ENCODE measurements at places on chromosomes 4 and X.

- no peak for DNase-seq
Measured at GRCh38 chr4:40811956-40812355, 62.2 kb downstream of the NSUN7 start.

GRCh38 chr4:94595013-94595412 is 143.3 kb downstream of the PDLIM5 start:
- no peak for DNase-seq

- DNase-seq = no peak
Measured at GRCh38 chr4:46648088-46648744, 258.3 kb upstream of the GABRA2 start.

DNA sequence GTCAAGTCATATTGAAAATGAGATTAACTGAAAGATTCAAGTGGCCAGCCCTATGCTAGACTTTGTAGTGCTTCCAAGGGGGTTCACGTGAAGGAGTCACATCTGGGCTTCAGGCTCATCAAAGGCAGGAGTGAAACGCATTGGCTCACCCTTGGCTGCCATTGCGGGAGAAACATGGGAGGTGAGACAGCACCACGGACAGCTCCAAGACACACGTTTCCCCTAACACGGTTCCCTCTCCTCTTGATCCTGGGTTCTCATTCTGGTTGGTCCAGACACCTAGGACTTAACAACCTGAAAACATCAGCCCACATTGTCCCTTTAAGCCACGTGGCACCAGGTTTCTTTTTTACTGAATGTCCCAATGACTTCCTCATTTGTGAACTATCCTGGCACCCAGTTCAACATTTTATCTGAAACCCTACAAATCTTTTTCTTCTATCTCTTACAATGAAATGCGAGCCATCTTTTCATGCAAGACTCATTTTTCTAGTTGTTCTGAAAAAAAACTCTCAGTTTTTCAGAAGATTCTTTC is 279.0 kb upstream of the VCX3A start:
- DNase-seq = no peak

GRCh38 chrX:31201503-31201902 is 129.7 kb upstream of the FTHL17 start:
- DNase-seq = no peak

DNA sequence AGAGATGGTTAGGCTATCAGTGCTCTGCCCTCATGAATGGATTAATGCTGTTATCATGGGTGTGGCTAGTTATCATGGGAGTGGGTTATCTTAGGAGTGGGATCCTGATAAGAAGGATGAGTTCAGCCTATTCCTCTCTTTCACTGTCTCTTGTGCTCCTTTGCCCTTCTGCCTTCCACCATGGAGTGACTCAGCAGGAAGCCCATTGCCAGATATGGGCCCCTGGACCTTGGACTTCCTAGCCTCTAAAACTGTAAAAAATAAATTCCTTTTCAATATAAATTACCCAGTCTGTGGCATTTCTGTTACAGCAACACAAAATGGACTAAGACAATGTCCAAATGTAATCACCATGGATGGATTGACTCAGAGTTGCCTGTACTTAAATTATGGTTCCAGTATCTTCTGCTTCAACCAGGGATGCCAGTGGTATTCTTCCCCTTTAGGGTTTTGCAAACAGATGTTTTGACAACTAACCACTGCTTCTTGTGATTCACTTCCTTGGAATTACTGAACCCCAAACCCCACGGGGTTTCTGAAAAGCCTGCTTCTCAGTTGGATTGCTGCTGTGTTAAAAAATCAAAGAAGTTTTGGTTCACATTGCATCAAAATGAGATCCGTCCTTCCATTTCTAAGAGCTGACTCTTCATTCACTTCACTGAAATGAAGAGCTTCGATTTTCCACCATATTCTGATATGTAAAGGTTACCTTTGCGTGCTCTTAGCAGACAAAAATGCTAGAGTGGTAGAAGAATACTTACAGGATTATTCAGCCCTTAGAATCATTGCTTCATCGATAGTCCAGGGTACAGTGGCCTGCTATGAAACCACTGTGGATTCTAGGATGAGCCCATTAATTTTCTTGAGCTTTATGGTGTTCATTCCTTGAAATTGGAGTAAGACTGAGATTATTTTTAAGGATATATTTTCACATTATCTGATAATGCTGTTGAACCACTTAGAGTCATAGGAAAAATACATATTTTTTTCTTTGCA is 107.7 kb downstream of the FRMPD4 start:
- DNase-seq = no peak

- no peak for DNase-seq
Measured at GRCh38 chr4:168942985-168943384, 67.1 kb downstream of the CBR4 start.

GRCh38 chr4:145307120-145307519 is 126.7 kb upstream of the OTUD4 start:
- DNase-seq = no peak

DNA sequence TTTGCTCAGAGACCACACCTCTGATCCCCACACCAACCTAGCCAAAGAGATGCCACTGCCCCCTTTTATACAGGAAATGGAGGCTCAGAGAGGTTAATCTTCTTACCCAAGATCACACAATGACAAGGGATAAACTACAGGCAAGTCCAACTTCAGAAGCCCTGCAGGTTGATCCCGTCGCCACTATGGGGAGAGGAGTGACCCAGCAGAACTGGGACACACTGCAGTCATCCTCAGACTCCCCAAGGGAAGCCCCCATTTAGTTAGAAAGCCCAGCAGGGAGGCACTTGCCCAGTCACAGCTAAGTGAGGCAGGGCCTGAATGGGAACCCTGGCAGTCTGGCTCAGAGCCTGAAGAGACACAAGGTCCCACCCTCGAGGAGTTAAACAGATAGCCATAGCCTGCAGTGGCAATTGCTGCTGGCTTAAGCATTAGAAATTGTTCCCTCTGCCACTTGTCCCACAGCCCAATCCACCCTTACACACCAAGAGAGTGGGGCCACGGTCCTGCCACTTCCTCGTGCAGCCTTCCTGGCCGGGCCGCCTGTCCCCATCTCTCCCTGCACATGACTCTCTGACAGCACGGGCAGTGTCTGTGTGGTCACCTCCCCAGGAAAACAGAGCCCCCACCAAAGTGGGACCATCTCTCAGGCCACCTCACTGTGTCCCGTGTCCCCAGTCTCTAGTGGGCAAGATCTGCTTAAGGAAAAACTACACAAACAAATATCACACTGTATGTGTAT is 2.7 kb downstream of the JAKMIP1 start:
- DNase-seq = no peak

GRCh38 chr4:154999950-155000578 is 208.4 kb upstream of the NPY2R start:
- DNase-seq = no peak

DNA sequence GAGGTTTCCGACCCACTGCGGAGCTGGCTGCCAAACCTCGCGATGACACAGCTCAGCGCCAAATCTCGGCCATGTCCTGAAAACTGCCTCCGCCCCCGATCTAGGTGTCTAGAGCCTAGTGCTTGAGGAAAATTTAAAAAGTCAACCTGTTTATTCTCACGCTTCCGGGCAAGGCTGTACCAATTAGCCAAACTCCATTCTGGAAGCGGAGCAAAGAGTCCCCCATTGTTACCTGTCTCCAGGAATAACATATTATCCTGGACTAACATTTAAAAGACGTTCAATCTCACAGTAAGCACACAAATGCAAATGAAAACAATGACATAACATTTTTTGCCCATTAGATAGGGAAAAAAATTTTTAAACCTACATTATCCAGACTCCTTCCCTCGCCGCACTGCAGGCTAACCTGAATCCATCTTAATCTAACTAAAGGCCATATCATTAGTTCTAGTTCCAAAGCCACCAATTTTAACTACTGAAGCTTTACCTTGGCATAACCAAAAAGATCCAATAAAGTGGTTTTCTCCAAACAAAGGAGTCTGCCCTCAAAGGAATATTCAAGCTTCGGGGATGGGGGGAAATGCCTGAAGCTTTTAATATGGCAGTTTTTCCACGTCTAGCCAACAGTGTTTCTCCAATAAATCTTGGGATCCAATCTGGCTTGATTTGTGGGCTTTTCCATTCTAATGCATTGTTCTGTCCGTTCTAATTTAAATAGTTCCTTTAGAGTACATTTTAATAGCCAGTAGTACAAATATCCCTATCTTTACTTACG is 1.9 kb downstream of the HUWE1 start:
- DNase-seq = no peak

DNA sequence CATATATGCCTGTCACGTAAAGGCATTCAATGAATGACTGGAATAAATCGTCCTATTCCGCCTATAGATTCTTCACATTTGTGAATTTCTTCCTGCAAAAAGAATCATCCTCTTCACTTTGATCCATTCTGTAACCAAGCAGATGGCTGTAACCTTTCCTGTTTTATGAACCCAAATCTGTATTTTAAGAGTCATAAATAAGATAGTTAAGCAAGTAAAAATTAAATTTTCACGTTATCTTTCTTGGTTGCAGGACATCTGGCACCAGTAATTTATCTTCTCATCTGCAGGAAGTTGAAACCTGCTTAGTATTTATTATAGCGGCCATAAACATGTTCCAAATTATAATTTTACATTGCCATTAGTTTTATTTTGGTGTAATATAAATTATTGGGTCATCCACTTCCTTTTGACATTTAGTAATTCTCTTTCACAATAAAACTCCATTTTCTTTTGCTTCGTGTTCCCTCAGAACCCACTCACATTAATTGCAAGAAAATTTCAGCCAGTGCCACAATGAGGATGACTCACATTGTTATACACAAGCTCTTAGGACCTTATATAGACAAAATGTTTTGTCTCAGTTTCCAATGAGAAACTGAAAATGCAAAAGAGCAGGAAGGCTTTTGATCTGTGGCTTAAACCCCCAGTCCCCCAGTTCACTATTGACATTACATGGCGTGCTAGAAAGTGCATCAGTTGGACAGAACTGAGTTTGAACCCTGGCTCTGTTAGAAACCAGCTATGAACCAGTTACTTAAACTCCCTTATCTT is 51.1 kb downstream of the TMEM156 start:
- DNase-seq = no peak

- no peak for DNase-seq
Measured at GRCh38 chrX:132590350-132591026, 101.7 kb upstream of the MBNL3 start.

DNA sequence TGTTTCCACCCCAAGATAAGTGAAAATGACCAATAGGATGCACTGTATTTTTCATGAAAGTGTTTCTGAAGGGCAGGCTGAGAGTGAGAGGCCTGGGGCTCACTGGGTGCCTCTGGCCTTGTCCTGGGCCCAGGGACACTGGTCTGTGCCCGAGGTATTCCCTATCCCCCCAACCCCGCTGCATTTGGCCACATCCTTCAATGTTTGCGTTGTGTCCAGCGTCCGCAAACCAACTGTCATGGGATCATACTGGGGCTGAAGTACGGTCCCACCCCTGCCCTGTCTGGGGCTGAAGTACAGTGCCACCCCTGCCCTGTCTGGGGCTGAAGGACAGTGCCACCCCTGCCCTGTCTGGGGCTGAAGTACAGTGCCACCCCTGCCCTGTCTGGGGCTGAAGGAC is 22.0 kb upstream of the MSANTD1 start:
- DNase-seq = no peak

DNA sequence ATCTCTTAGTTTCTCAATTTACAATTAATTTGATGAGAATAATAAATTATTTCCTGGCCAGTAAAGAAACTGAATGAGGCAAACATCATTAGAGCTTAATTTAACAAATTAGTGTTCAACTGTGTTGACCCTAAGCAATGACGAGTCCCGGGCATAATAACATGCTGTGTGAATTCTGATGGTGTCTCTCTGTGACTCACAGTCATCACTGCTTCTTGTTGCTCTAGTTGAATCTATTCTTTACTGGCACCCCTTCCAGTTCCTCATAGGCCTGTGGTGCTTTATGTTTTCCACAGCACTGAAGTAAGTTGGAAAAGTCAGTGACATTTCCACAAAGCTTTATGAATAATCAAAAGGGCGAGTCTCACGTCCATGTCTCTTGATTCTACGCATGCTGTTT is 57.7 kb upstream of the SLC7A11 start:
- no peak for DNase-seq

- no peak for DNase-seq
Measured at GRCh38 chrX:67720344-67720743, 176.5 kb downstream of the AR start.

GRCh38 chrX:149296092-149296491 is 209.0 kb downstream of the IDS start:
- DNase-seq = no peak

DNA sequence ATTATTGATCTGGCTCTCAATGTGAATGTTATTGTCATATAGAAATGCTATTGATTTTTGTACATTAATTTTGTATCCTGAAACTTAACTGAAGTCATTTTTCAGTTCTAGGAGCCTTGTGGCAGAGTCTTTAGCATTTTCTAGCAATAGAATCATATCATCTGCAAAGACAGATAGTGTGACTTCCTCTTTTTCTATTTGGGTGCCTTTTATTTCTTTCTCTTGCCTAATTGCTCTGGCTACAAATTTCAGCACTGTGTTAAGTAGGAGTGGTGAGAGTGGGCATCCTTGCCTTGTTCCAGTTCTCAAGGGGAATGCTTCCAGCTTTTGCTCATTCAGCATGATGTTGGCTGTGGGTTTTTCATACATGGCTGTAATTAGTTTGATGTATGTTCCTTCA is 102.7 kb downstream of the SH3BGRL start:
- no peak for DNase-seq

GRCh38 chrX:46665232-46666152 is 91.9 kb downstream of the CHST7 start:
- no peak for DNase-seq

DNA sequence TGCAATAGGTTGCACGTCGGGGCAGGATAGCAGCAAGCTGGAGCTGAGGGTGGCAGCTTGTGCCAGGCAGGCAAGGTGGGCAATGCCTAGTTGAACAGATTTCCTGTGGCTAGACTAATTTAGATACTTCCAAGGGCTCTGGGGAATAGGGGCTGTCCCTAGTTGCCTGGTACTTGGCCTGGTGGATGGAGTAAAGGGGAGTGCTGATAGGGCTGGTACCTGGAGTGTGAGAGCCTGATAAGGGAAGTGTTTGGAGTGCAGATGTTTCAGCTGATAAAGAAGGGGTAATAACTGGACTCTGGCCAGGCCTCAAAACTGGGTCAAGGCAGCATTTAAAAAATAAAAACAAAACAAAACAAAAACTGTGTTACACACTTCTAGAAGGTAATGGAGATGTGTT is 665.5 kb downstream of the CCSER1 start:
- DNase-seq = no peak

- no peak for DNase-seq
Measured at GRCh38 chr4:115028682-115029410, 84.6 kb downstream of the NDST4 start.

DNA sequence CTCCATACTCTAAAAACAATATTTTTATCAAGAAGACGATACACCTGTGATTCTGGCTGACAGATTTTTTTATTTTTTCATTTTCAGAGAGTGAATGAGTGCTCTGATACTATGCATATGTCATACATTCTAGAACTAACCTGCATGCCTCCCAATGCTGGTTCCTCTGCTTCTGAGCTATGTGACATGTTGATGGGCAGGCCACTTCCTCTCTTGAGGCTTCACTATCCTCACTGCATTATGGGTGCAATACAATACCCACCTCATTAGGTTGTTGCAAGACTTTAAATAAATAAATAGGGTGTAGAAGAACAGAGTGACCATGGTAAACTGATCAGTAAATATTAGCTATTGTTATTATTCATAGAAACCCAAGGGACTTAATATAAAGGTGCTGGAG is 408.3 kb downstream of the HNRNPD start:
- no peak for DNase-seq
